ENCODE measurements at places on chromosomes 6 and 20. TPM values are rescaled to one million over a fixed set of nuclear protein-coding genes. Genes with fewer than 3 reads are reported as not detected.

- DNase-seq, result no peak
Measured at GRCh38 chr6:39948199-39948791, 14.0 kb upstream of the MOCS1 start.

GRCh38 chr6:131336596-131336995 lies 201.3 kb downstream of the AKAP7 start:
- DNase-seq, result no peak

DNA sequence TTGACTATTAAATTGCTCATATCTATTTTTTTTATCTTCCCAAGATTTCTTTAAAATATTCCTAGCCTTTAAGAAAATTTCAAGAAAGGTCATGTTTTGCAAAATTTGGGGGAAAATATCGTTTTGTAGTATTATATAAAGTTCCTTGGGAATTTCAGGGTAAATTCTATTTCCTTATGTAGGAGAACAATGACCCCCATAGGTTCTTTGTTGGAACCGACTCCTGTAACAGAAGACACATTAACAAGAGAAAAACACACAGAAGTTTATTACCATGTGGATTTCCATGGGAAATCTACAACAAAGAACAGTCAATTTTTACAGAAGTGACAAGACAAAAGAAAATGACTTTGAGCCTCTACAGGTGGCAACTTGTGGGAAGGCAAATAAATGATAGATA lies 68.1 kb downstream of the ADGB start:
- DNase-seq, result no peak

Gene LY6G6C
- not detected for total RNA-seq

Gene SLC24A3
- 2.8 TPM for total RNA-seq
